Posterior cingulate gyrus (tissue), 11 donors: ENCODE measurements at places on chromosomes 1 and 21.

- DNase-seq, result no peak
These were observed 418.6 kb downstream of the MRPL39 start for GRCh38 chr21:25188677-25189079.

DNA sequence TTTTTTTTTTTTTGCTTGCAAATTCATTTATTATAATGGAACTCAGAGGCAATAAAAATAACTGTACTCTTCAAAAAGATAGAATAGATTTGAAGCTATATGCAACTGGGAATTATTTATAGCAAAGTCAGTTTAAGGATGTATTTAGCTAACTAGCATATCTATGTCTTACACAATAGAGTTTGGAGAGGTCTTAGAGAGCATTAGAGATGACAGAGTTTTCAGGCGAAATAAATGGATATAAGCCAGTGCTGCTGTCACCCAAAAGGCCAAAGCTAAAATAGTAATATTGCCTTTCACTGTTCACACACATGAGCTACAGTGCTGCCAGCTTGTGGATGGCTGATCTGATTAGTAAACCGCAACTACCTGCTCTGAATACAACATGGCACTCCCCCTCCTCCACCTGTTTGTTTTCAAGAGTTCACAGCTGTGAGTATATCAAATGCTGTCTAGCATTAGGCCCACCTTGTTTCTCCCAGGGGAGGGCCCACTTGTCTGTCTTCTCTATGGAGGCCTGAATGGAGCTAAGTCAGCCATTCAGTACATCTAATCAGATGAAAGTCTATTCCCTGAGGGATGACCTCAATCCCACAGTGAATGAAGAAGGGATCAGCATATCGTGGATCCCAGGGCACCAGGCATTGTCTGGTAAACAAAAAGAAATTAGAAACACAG, 25.2 kb upstream of the SSX2IP start:
- no peak for DNase-seq

DNA sequence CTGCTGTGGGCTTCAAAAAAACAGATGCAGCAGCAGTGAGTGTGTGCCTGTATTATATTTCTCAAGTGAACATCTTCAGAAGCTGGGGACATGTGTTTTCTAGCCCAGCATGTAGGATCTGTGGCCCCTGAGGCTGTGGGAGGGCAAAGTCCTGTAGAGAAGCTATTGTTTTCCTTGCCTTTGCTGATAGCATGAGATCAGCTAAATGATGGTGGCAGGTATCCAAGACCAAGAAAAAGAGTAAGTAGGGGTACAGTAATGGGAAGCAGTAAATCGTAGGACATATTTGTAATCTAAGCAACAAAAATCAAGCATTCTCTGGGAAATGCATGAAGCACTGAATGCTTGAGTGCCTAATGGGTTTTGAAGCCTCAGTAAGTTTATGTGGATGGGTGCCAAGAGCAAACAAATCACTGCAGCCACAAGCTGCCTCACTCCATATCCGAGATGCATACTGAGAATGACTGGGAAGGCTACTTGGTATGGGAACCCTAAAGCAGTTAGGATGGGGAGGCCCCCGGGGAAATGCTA, 98.3 kb downstream of the CD58 start:
- DNase-seq, result peak; percentile 57

DNA sequence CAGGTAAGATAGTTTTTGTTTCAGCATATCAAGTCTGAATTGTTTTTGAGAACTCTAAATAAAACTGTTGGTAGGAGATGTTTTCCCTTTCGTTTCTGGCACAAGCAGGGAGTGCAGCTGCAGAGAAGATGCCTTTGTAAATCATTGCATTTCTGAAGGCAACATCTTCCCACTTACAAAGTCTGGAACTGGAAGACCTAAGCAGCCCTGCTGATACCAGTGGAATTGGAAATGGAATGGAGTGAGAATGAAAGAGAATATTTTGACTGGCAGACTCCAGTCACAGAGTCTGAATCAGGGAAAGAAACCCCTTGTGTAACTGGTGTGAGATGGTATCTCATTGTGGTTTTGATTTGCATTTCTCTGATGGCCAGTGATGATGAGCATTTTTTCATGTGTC, 815.6 kb downstream of the LTN1 start:
- DNase-seq, result no peak

DNA sequence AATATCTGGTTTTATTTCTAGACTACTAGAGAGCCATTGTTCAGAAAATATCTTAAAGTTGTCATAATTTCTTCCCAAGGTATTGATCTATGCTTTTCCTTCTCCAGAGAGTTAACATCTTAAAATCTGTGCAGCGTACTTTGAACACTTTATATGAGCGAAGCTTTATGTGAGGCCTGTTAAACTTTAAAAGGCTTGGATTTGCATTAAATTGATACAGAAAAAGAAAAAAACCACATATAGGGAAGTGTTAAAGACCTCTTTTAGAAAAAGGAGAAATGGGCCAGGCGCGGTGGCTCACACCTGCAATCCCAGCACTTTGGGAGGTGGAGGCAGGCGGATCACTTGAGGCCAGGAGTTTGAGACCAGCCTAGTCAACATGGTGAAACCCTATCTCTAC, 59.2 kb upstream of the MORC3 start:
- DNase-seq, result no peak

DNA sequence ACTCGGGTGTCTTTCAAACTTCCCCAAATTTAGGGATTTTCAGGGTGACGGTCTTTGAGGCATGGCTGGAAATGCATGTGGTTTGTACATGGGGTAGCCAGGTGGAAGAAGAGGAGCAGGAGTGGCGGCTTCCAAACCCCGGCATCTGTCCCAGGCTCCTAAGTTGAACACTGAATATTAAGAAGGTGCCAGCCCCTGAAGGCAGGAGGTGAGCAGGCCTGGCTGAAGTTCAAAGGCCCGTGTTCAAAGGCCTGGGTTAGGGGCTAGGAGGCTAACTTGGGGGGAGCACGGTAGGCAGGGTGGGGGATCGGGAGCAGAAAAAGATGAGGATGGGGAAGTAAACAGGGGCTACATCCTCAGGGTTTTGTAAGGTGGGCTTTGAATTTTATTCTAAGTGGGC, 42.8 kb downstream of the ELK4 start:
- DNase-seq, result no peak
